CD4-positive, alpha-beta memory T cell (primary cell): ENCODE measurements at places on chromosomes 4 and X. TPM values are rescaled to one million over a fixed set of nuclear protein-coding genes. Genes with fewer than 3 reads are reported as not detected.

- peak; percentile 6 for DNase-seq
Observed at GRCh38 chr4:121998024-121998423, 46.2 kb upstream of the TRPC3 start.

DNA sequence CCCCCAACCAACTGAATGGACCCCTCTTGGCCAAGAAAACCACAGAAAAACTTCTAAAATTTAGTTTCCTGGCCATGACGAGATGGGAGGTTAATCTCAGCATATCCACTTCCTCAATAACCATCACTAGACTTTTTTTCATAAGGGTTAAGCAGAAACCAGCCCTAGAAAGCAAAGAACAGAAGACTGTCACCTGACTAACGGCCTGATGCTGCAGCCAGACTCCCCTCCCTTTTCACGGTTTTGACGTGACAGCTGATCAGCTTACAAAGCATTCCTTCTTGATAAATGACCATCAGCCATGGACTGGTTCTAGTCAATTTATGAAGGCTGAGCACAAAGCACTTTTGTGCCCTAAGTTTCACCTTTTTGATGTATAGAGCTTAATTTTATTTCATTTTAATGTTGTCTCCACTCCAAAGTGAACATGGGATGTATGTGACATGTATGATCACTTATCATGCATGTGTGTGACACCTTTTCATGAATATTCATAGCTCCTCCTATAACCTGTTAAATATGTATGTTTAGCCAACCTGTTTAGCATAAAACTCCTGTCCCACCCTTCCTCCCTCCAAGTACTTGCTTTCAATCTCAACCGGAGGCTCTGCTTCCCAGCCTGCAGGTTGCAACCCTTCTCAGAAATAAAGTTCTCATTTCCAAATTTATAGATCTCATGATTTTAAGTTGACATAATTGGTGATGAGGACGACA is 56.3 kb downstream of the SERTM2 start:
- no peak for DNase-seq

DNA sequence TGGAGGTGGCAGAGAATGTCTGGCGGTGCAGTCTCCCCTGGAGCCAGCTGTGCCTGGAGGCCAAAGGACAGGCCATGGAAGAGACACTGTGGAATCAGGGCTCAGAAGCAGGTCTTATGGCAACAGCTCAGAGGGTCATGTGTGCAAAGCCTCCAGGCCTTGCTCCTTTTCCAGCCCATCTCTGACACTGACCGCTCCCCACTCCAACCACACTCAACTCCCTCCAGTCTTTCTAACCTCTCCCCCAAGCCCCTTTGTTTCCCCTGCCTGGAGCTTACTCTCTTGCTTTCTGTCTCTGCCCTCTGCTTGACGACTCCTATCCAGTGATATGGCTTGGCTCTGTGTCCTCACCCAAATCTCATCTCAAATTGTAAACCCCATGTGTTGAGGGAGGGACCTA is 34.2 kb upstream of the CRMP1 start:
- DNase-seq, result no peak

DNA sequence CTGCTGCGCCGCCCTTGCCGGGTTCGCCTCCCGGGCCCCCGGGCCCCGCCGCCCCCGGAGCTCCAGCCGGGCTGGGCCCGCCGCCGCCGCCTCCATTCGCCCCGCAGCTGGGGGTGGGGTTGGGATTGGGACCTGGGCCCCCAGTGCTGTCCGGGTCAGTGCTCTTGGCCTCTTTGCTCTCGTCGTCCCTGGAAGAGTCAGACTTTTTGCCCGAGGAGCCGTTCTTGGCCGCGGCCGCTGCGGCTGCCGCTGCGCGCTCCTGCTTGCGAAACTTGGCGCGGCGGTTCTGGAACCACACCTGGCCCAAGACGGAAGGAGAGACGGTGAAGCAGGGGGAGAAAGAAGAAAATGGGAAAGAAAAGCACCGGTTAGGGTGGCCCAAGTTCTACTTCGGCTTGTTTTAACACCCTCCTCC is 2.5 kb downstream of the PHOX2B start:
- no peak for DNase-seq

DNA sequence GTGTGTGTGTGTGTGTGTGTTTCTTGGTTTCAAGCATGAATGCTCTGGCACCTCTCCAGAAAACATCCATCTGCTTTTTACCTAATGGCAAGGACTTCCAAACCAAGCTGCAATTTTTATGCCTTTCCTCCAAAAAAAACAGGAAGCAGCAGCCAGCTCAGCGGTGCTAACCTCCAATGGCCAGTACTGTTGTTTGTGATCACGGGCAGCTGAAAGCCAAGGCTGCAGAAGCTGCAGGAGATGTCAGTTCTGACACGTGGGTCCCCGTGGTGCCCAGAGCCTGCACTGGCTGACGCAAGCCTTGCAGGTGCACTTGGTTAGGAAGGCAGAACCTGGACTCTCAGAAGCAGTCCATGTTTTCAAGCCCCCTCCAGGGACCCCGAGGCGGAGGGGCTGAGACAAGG is 313.6 kb upstream of the DDX53 start:
- DNase-seq, result no peak

GRCh38 chrX:37651921-37652452 is 33.6 kb upstream of the XK start:
- DNase-seq, result no peak

DNA sequence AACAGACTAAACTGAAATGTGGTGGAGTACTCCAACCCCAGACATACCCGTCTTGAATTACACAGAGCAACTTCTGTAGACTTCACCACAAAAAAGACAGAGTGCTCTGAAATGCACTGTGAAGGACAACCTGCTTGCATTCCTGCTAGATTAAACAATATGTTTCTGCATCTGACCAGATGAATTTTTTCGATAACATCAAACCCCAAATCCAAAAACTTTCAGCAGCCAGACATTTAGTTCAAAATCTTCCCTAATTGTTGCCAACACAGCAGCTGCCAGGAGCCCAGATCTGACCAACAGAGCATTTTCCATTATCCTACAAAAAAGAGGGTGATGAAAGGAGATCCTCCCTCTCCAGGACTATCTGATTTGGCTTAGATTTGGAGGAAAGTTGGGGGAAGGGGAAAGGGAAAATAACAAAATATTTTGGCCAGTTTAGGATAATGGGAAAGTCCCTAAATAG is 356.5 kb downstream of the PDGFC start:
- no peak for DNase-seq

DNA sequence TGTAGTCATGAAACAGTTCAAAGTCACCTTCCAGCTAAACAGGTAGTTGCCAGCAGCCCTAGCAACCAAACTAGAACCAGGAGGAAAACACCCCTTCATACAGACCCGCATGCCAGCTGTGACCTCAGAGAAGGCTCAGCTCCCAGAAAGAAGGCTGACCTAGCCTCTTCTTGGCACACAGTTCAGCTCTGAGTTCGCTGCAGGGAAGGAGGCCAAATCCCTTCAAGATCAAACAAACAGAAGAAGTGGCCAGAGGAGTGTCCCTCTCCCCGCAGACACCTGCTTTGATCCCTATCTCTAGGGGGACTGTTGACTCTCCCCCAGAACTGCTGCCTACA is 56.0 kb downstream of the HADH start:
- no peak for DNase-seq

GRCh38 chrX:75086731-75087195 is 69.3 kb downstream of the ABCB7 start:
- no peak for DNase-seq

- no peak for DNase-seq
Observed at GRCh38 chrX:37653397-37654085, 32.0 kb upstream of the XK start.

- no peak for DNase-seq
Observed at GRCh38 chr4:99028187-99028586, 32.7 kb downstream of the METAP1 start.

DNA sequence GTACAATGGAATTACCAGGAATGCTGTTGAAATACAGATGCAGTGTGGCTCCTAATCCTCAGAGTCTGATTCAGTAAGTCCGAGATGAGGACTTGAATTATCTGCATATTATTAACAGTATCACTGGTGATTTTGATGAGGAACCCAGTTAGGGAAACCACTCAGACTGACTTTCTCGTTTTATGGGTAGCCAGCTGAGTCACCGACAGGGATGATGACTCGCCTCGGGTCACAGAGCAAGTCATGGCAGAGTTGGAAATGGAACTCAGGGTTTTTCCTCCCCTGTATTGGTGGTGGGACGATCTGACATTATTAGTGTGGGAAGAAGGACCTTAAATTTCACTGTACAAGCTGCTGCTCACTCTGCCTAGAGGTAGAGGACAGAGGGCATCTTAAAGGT is 51.3 kb downstream of the RTL9 start:
- DNase-seq, result no peak

DNA sequence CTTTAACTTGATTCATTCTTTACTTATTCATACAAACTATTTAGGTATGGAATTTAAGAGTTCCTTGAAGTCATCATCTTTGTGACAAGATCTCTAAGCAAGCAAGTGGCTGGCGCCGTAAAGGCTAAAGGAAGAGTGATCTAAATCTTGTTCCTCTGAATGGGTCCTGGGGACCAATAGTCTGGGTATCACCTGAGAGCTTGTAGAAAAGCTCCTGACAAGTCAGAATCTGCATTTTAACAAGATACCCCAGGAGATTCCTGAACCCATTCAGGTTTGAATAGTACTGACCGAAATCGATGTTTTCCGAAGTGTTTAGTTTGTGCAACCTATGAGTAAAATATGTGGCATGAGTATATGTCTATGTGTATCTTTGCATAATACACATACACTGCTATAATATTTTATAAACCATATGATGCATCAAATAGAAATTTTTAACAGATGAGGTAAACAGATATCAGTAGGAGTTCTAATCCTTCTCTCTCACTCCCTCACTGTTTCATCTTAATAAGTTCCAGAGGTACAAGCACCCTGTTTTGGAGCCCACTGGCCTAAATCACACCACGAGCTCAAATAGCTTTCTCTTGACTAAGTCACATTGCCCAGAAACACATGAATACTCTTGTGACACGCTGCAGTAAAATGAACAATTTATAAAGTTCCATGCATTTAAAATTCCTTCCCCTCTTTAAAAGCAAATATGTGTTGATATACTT is 170.0 kb downstream of the RELL1 start:
- no peak for DNase-seq

Gene CAPN6
- not detected for total RNA-seq

Gene SLC7A11
- total RNA-seq, result 0.78 TPM

Gene SYTL5
- total RNA-seq, result not detected

Gene ARHGEF6
- 83.4 TPM for total RNA-seq

Gene RAI2
- total RNA-seq, result 1.2 TPM
